AG08396 (cell line): ENCODE measurements at places on chromosomes 13 and 19.

- peak; percentile 44 for DNase-seq
Observed at GRCh38 chr13:41457589-41458186, 338 bp downstream of the RGCC start.

GRCh38 chr19:13995878-13996765 is 10.0 kb downstream of the RFX1 start:
- no peak for DNase-seq

DNA sequence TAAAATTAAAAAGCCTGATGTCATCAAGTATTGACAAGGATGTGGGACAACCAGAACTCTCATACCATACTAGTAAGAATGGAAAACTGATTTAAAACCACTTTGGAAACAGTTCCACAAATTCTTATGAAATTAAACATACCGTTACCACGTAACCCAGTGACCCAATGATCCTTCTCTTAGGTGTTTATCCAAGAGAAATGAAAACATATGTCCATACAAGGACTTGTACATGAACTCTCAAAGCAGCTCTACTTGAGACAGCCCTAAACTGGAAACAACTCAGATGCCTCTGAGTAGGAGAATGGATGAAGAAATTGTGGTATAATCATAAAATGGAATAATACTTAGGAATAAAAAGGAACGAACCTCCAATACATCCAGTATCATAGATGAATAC is 27.6 kb downstream of the SLC6A16 start:
- no peak for DNase-seq

GRCh38 chr13:48643159-48643558 is 10.6 kb upstream of the CYSLTR2 start:
- no peak for DNase-seq

- no peak for DNase-seq
Observed at GRCh38 chr19:42271045-42271419, 2.0 kb downstream of the CIC start.

DNA sequence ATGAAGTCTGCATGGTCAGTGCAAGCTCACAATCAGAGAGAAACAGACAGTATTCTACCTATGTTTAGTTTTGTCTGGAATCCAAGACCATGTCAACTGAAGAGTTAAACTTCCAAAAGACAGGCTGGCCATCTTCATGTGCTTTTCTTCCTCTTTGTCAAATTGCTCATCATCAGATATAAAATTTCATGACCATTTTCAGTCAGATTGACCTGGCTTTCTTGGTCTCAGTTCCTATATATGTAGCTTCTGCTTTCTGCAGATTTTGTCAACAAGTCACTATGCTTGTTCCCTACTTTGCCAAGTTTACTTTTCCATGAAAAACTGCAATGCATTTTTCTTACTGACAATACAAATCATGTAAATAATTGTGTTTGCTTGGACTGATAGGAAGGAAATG is 13.9 kb downstream of the SLC46A3 start:
- DNase-seq: no peak

GRCh38 chr13:39895254-39895653 is 239.8 kb downstream of the COG6 start:
- DNase-seq: no peak

DNA sequence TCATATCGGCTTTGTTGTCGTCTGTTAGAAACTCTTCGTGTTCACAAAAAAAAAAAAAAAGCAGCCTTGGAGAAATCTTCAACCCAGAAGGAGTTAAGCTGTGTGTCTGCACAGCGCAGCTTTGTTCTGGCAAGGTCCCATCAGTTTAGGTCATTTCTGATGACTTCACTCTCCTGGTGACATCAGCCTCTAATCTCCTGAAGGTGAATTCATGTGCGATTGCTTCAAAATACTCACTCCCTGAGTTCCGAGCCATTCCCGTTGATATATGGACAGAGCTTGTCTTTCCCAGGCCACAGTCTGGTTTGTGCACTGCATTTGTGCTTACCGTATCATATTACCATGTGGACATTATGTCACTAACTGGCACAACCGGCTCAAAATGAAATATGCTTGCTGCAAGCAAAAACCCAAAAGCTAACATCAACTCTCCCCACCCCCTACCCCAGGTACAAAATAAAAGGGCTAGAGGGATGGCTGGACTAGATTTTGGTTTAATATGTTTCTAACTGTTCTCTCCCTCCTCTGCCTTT is 342.4 kb downstream of the KCNRG start:
- peak; percentile 64 for DNase-seq

- no peak for DNase-seq
Observed at GRCh38 chr19:7902796-7903243, 857 bp upstream of the MAP2K7 start.

- no peak for DNase-seq
Observed at GRCh38 chr19:46349311-46349993, 2.6 kb downstream of the PPP5C start.
